ENCODE measurements at places on chromosomes 12 and 14.

GRCh38 chr12:59004456-59004855 lies 84.2 kb upstream of the LRIG3 start:
- DNase-seq = no peak

GRCh38 chr12:50621399-50622300 lies 116.9 kb downstream of the DIP2B start:
- no peak for DNase-seq

- DNase-seq = no peak
These were observed 98.8 kb upstream of the FRMD6 start for GRCh38 chr14:51552768-51553404.

- DNase-seq = no peak
These were observed 270.8 kb upstream of the RGS6 start for GRCh38 chr14:71661441-71661840.

- DNase-seq = peak; percentile 84
These were observed 908 bp upstream of the CDKL1 start for GRCh38 chr14:50397390-50398188.

GRCh38 chr12:31736472-31736871 lies 7.7 kb upstream of the AMN1 start:
- DNase-seq = peak; percentile 87

DNA sequence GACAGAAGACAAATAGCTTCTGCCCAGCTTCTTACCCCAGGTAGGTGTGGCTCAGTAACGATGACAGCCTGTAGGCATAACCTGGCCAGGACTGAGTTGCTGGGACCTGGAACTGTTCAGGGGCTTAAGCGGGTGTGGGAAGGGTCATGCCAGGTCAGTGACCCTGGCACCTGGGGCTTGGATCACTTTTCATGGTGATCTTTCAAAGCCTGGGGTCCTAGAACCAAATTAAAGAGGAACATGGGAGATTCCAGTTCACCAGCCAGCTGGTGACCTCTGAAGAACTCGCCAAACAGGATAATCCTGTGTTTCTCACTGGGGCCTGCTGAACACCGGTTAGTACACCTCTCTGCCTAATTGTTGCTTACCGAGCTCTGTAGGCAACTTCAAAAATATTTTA lies 102.6 kb upstream of the LMNTD1 start:
- no peak for DNase-seq

DNA sequence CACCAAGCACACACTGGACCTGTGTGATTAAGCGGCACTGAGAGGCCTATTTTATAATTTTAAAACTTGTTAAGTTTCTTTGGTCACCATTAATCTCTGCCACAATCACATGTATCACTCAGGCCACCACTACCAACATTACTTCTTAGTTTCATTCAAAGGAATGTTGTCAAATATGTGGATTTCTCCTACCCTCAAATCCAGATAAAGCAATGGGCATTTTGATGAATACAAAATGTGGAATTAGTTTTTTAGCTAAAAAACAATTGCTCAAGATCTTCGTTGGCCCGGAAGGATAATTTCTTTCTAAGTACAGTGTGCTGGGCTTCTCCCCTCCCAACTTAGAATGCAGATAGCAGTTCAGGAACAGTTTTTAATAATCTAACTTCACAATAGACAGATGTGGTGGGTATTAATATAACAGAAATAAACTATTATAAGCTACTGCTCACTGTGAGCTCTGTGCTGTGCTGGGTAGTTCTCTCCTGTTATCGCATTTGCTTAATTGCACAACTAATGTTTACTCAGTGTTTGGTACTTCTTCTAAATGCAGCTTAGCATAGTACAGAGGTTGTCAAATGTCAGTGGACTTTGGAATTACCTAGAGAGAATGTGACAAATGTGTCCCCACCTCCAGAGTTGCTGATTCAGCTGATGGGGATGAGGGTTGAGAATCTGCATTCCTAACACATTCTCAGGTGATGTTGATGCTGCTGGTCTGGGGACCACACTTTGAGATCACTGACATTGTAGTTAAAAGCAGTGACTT lies 266.7 kb upstream of the AMIGO2 start:
- no peak for DNase-seq

GRCh38 chr14:56189307-56189706 lies 71.1 kb downstream of the PELI2 start:
- peak; percentile 19 for DNase-seq

- no peak for DNase-seq
These were observed 3.1 kb downstream of the EMP1 start for GRCh38 chr12:13199592-13199991.

DNA sequence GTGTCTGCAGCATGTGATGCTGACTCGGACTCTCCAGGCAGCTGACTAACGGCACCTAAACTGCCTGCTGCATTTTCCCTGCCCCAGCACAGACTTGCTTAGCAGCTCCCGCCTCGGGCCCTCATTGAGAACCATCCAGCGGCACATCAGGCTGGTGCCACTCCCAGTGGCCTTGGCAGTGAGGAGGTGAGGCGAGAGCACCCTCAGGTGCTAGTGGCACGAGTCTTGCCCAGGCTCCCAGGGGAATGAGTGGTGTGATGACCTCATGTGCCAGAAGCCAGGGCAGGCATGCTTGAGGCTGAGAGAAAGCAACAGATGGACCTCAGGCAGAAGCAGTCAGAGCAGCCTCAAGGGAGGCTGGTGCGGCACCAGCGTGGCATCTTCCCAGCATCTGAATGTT lies 60.2 kb downstream of the PRKCH start:
- no peak for DNase-seq

DNA sequence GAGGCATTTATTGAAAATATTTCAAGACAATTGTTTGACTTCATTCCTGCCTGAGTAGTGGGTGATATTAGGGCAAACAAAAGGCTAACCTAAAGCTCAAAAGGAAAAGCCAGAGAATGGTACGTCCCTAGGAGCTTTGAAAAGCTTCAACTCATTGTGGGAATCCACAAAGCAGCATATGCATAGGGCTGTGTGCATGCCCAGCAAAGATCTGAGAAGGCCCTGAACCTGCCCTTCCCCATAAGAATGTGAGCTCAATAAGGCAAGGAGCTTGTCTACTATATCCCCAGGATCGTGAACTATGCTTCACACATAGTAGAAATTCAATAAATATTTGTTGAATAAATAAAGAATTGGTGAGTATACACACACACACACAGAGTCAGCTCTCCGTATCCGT lies 19.1 kb upstream of the RAD52 start:
- no peak for DNase-seq

- no peak for DNase-seq
These were observed 1.9 kb downstream of the LRCOL1 start for GRCh38 chr12:132608231-132609171.

- DNase-seq = no peak
These were observed 26.6 kb downstream of the TSPAN9 start for GRCh38 chr12:3103806-3104205.

DNA sequence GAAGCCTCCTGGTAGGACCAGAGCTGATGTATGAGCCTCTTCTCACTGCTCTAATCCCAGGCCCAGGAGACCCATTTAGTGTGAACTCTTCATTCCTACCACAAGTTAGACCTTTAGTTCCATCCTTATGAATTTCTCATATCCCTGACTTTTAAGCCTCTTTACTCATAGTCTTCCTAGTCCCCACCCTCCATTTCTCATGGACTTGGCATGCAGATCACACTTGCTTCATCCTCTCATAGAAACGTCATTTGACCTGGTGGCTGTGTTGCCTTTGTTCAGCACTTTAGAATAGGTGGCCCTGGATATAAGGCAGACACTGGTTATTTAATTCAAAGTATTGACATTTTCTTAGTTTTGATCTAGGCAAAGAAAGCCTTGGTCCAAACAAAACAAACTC lies 99.5 kb downstream of the SLC16A7 start:
- peak; percentile 20 for DNase-seq

GRCh38 chr14:36915081-36915480 lies 253.4 kb downstream of the PAX9 start:
- no peak for DNase-seq

DNA sequence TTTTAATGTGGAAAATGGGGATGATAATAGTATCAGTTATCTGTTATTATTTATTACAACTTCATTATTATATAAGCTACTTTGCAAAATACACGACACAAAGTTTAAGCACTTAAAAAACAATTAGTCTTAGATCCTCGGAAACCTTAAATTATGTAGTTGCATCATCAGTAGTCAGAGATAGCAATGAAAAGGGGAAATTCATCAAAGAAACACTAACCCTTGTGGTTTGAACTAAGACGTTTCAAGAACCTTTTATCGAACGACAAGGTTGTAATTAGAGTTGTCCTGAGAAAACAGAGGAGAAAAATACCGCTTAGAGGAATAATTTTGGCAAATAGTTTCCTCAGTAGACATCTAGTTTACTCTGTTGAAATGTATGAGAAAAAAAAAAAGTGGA lies 198.5 kb downstream of the PTPRO start:
- no peak for DNase-seq

DNA sequence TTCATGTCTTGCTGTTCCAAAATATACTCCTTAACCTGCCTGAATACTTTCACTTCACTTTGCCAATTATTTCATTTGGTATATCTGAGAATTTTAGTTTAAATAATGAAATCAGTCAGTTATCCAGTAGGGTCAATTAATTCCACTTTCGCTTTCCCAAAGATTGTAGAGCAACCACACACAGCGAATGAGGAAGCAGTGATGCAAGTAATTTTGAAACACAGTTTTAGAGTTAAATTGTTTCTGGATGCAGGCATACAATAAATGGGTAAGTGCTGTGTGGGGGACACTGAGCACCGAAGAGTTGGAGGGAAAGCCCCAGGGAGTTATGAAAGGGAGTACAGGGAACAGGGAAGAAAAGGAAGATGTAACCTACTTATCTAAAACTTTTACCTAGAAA lies 62.8 kb downstream of the TSHR start:
- no peak for DNase-seq

- peak; percentile 39 for DNase-seq
These were observed 21.9 kb downstream of the HIP1R start for GRCh38 chr12:122856999-122857671.

- no peak for DNase-seq
These were observed 43.3 kb upstream of the VPS33A start for GRCh38 chr12:122309564-122310121.

GRCh38 chr12:69661386-69661785 lies 37.7 kb downstream of the BEST3 start:
- DNase-seq = no peak

GRCh38 chr12:9346866-9347327 lies 138.7 kb upstream of the PZP start:
- DNase-seq = no peak

- DNase-seq = peak; percentile 11
These were observed 116.8 kb downstream of the WIF1 start for GRCh38 chr12:65004270-65004669.

DNA sequence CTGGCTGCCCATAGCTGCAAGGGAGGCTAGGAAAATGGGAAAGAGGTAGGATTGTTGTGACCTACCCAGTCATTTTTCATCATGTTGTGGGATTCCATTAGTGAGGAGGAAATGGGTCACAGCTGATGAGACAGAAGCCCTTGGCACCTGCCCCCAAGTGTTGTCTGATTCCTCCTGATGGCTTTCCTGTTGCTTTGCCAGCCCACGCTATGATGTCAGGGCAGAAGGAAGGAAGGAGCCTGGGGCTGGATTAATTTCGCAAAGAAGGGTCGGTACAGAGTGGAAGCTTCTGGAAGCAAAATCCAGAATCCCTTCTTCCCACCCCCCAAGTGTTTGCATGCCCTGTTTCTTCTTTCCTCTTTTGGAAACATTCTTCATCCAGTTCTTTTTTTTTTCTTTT lies 8.7 kb downstream of the OTUB2 start:
- no peak for DNase-seq

- no peak for DNase-seq
These were observed 51.2 kb downstream of the OTX2 start for GRCh38 chr14:56759094-56759493.

DNA sequence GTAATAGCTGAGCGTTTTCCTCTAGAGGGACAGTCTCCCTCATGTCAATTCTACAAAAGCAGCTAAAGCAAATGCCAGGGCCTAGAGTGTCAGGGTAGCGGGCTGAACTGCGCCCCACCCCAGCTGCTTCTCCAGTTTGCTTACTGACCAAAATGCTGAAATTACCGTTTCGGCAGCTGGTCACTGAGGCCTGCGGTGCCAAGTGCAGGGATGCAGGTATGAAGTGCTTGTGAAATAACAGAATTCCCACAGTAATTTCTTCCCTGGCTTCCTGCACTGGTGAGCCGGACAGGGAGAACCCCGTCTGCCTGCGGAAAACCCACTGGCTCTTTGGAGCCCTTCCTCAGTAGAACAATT lies 19.1 kb downstream of the PSMC1 start:
- DNase-seq = no peak

DNA sequence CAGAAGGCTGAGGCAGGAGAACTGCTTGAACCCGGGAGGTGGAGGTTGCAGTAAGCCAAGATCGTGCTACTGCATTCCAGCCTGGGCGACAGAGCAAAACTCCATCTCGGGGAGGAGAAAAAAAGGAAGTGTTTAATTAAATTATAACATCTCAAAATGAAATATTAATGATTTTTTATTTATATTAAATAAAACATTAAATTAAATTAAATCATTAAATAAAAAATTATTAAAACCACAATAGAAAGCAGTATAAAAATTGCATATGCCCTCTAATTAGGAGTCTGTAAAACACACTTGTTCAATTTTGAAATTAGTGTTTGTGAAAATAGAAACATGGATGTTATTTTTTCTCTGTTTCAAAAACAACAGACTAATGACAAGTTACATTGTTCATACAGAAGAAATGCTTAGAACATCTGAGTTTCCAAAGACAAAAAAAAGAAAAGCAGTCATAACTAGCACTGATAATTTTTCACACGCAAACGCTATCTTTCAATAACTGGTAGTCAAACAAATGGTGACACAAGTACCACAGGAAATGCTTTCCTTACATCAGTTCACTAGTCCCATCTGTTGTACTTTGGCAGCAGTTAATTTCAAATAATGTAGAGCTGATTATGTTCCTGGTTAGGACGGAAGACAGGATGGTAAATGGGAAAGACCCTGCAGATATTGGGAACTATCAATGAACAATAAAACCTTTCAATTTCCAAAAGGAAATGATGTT lies 54.9 kb downstream of the HECTD4 start:
- no peak for DNase-seq

DNA sequence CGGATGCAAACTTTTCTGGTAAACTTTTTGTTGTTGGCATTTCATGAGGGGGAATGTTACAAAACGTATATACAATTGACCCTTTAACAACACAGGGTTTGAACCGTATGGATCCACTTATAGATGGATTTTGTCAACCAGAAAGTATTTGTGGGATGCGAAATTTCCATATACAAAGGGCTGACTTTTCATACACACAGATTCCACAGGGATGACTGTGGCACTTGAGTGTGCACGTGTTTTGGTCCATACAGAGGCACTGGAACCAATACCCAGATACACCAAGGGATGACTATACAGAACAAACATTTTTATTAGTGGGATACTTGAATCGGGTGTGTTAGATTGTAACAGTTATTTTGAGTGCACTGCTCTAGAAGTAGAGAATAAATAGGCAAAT lies 29.8 kb upstream of the CCT2 start:
- DNase-seq = peak; percentile 69

- DNase-seq = peak; percentile 69
These were observed 405.8 kb downstream of the MED13L start for GRCh38 chr12:115871714-115872113.

GRCh38 chr12:108634341-108634751 lies 652 bp upstream of the SELPLG start:
- no peak for DNase-seq
